ENCODE measurements at places on chromosomes 1 and 21. TPM values are rescaled to one million over a fixed set of nuclear protein-coding genes. Genes with fewer than 3 reads are reported as not detected.

Gene FGR
- total RNA-seq: 5.3 TPM

Gene ZNF326
- total RNA-seq: 40.1 TPM

Gene TMEM240
- total RNA-seq: 12.2 TPM

Gene MAP3K7CL
- total RNA-seq: 7.9 TPM

Gene DNAH14
- total RNA-seq: 10.0 TPM

Gene AMY2A
- not detected for total RNA-seq

Gene TPTE
- not detected for total RNA-seq

Gene CD247
- 4.6 TPM for total RNA-seq

Gene ADORA3
- 8.4 TPM for total RNA-seq

Gene SLC37A1
- 52.3 TPM for total RNA-seq

Gene CR1L
- total RNA-seq: not detected

Gene COL16A1
- 62.9 TPM for total RNA-seq

Gene TARS2
- total RNA-seq: 15.9 TPM

Gene LDLRAP1
- 31.0 TPM for total RNA-seq

Gene SEMA4A
- total RNA-seq: 5.5 TPM

Gene THEM5
- total RNA-seq: not detected

Gene DSCAM
- total RNA-seq: not detected

Gene CACNA1E
- total RNA-seq: 0.09 TPM

Gene USP33
- total RNA-seq: 57.1 TPM
